Liver (tissue), 10 donors: ENCODE measurements at places on chromosomes 2 and 18. TPM values are rescaled to one million over a fixed set of nuclear protein-coding genes. Genes with fewer than 3 reads are reported as not detected.

The ARL5A gene
- 26.3 TPM for total RNA-seq

The POTEJ gene
- total RNA-seq: not detected

The GPR155 gene
- total RNA-seq: 9.4 TPM

The FSIP2 gene
- 0.33 TPM for total RNA-seq

- H3K36me3 ChIP-seq: no peaks in the 10 kb centered on the region
- no peak for DNase-seq
- H3K27ac ChIP-seq: no peak overlapping the region
- no peaks in the 10 kb centered on the region for H3K27me3 ChIP-seq
- no peaks in the 10 kb centered on the region for H3K4me1 ChIP-seq
Measured at GRCh38 chr2:13651684-13652131, 935.0 kb downstream of the TRIB2 start.

GRCh38 chr2:25608718-25609117 is 64.7 kb downstream of the DTNB start:
- no peak overlapping the region for H3K27ac ChIP-seq
- H3K36me3 ChIP-seq: no peaks in the 10 kb centered on the region
- no peak for DNase-seq
- H3K4me1 ChIP-seq: no peaks in the 10 kb centered on the region
- no peaks in the 10 kb centered on the region for H3K27me3 ChIP-seq
- no peak overlapping the region for H3K4me3 ChIP-seq
